Stimulated activated CD8-positive, alpha-beta memory T cell treated with anti-CD3 and anti-CD28 coated beads, Interleukin-15, amount 100 ng/mL, for 4 hours (primary cell): ENCODE measurements at places on chromosomes 3 and 15.

- DNase-seq, result no peak
Measured at GRCh38 chr3:15782429-15782828, 15.3 kb downstream of the ANKRD28 start.

- no peak for DNase-seq
Measured at GRCh38 chr15:60421544-60421943, 23.8 kb upstream of the ANXA2 start.

- no peak for DNase-seq
Measured at GRCh38 chr3:15180042-15180611, 25.9 kb upstream of the CAPN7 start.

DNA sequence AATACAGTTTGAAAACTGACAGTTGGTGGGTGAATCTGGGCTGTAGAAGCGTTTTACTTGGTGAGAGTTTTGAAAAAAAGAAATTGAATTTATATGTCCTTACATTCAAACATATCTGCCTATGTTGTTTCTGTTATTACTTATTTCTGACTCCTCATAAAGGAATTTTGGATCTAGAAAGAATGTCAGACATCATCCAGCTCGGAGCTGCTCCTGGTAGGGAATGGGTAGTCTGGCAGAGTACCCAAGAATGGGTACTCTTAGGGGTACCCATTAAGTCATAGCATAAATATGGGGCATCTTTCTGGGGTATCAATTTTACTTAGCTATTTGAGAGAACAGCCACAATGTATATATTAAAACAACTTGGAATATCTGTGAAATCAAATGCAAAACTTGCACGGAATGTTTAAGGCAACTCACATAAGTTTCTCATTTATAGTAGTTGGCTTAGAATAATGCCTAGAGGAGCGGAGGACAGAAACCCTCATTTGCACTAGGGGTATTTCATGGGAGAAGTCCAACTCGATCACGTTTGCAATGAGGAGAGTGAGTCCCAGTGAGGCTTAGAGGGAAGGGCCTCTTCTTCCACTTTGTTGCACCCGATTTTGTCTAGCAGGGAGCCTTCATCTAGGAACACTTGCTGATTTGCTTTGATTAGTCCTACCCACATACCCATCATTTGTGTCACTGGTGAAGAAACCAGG lies 2.4 kb upstream of the LARP6 start:
- DNase-seq, result no peak

DNA sequence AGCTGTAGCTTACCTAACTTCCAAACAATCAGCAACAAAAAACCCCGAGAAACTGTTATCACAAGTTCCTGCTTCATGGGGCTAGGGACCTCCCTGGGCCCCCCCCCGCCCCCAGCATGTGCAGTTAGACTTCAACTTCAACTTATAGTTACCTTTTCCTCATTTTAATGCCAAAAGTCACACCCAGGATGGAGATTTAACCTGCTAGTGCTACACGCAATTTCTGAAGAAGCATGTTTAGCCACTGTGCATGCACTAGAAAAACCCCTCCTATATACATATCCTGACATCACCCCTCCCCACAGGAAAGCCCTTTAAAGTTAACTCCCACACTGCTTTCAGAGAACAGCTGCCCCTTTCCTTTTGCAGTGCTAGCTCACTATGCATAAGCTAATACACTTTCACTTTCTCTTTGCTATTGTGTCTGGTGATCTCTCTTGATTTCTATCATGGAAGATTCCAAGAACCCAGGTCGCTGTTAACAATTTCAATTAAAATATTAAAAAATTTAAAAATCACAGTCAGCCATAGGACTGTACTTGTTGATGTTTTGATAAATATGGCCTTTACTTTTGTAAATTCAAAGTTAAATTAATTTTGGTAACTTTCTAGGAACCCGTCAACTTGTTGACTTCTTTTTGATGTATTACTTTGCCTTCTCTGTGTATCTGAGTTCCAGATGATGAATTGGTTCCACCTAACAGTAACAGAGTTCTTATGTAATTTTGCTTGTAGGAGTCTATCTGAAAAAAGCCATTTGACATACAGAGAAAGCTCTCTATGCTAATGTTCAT lies 75.2 kb upstream of the ACAD9 start:
- DNase-seq, result peak; percentile 61

DNA sequence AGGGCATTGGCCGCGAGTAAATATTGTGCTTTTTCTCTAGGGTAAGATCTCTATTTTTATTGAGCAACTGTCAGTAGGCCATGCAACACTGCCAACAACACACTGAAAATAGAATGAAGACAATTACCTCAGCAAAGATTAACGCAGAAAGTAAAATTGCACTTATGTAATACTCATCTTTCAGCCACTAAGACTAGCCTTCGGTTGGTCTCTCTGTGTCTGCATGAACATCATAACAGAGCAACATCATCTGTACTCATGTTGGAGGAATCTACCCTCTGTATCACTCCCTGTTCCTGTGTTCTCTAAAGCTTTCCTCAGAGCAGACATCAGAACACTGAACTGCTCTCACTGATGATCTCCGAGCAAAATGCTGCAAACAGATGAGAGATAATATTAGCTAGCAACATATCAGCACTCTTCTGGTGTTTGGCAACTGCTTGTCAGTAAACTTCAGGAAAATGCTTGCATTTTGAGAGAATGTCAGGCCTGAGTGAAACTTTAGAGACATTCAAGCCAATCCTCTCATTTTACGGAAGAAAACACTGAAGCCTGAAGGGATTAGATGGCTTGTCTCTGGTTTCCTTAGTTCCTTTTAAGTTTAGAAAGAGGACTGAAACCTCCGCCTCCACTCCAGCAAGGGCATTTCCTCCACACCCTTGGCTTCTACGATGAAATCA lies 8.4 kb upstream of the LRRC3B start:
- DNase-seq, result no peak

DNA sequence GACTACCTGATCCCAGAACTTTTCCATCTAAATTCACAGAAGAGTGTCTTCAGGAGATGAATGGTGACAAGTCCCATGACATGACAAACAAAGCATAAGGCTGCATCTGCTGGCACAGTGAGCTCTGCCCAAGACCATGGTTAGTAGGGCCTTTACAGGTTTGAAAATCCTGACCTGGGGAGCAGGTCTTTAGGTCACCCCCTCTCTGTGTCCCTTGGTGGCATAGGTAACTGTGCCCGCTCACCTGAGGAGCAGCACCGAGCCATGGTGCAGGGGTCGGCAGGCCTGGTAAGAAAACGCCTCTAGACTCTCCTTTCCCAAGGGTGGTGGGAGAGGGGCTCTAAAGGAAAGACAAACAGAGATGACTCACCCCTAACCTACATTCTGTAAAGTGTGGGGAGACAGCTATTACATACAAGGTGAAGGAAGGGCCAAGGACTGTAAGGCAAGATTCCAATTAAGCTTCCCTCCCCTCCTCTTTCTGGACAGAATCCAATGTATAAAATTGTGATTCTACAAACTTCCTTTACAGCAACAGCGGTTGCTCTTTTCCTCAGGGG lies 74.0 kb downstream of the SATB1 start:
- no peak for DNase-seq

- DNase-seq, result no peak
Measured at GRCh38 chr15:28107111-28107903, 8.2 kb upstream of the OCA2 start.

- no peak for DNase-seq
Measured at GRCh38 chr3:138688871-138689299, 80.3 kb downstream of the FAIM start.

DNA sequence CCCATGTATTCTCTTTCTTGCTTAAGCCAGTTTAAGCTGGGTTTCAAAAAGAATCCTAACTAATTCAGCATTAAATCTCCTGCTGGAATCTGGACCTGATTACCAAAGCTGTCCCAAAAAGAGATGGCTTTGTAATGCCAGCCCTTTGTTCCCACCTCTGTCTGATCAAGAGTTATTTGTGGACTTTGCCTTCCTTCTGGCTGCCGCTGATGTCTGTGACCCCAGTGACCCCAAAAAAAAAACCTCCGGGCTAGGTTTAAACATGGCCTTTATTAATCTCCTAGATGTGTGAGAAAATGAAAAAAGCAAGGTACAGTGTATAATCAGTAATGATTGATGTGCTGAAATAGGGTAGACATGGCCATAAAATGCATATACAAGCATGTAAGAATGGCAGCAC lies 20.7 kb downstream of the CRYGS start:
- no peak for DNase-seq

DNA sequence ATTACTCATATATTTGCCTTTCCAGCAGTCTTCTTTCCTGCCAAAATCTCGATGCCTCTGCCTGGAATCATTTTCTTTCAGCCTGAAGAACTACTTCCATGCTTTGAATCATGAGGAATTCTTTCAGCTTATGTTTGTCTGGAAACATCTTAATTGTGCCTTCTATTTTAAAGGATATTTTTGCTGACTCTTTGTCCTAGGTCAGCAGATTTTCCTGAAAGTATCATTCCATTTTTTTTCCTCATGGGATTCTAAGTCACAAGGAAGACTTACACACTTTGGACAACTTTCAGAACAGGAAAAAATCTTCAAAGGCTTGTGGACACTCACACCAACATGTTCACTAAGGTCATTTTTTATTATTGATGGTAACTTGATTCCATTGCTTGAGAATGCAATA lies 10.1 kb downstream of the PRR23E start:
- no peak for DNase-seq

DNA sequence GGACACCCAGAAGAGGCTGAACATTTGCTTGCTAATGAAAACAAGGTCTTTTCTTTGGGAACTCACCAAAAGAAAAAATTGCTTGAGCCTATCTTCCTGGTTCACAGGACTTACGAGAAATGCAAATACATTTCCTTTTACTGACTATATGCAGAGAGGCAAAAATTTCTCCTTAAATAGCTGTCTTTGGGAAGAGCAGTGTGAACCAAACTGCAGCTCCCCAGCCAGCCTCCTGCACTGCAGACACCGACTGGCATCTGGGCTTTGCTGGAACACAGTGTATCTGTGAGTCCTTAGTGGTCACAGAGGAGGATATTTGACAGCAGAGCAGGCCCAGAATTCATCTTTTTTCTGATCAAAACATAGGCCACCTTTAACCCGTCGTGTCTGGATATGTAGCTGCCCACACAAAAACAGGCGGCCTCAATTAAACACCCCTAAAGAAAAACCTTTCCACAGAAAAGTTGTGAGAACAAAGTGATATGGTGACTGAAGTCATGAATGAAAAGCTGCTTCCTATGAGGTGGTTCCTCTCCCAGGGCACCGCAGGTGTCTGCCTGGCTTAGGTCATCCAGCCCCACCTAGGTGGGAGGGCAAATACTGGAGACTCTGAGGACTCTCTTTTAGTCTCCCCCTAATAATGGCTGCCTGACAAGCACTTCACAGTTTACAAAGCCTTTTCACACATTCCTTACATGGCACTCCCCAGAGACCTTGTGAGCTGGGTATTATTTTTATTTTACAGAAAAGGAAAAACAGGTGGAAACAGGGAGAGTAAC lies 46.1 kb upstream of the TMEM158 start:
- no peak for DNase-seq

DNA sequence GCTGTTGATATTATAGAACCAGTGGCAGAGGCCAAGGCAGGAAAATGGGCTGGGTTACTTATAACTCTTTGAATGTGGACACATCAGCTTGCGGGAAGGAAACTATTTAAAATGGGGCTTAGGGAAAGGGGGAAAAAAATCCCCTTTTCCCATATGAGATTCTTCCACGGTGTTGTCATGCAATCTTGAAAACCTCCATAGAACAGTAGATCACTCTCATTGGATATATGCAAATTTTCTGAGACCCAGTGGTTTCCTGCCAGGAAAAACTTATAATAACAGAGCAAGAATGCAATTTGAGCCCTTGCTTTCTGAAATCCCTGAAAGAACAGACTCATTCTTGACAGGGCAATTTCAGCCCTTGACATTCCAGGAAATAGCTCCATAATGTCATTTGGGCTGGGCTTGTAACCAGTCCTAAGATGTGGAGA lies 31.1 kb downstream of the TMEM212 start:
- DNase-seq, result no peak

DNA sequence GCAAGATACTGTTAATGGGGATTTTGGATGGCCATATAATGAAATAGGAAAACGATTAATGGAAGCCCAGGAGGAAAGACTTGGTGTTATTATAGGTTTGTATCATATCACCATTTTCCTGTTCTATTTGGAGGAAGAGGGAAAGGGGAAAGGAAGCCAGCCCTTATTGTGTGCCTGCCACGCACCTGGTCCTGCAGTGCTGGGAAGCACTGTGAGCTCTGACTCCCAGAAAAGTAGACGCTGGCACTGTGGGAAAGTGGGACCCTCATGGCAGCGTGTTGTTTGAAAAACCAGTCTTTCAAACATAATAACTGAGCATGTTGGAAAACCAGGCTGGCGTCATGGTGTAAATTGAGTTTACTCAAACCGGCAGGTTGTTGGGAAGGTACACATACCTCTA lies 22.0 kb downstream of the CGNL1 start:
- DNase-seq, result no peak

GRCh38 chr15:58369261-58369701 lies 62.5 kb upstream of the LIPC start:
- no peak for DNase-seq

DNA sequence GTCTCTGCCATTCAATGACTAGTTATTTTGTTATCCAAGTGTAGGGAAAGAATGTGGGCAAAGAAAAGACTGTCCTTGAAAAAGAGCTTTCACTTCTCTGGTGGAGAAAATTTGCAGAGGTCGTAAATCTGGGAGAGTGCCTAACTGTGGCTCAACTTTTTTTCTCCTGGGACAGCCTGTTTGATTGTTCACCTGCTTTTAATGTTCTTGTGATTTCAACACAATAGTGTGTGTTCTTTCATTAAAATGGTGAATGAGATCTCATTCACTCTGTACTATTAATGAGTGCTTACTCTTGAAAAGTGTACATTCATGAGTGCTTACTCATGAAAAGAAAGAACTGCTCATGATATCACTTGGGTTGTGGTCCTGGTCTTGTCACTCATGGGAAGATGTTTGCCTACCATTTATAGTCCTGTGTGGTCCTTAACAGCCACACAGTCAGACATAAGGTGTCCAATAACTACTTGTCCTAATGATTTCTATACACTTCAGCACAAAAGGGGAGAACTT lies 567.3 kb downstream of the GRM7 start:
- no peak for DNase-seq

- DNase-seq, result no peak
Measured at GRCh38 chr3:50224639-50225038, 11.4 kb upstream of the GNAI2 start.

DNA sequence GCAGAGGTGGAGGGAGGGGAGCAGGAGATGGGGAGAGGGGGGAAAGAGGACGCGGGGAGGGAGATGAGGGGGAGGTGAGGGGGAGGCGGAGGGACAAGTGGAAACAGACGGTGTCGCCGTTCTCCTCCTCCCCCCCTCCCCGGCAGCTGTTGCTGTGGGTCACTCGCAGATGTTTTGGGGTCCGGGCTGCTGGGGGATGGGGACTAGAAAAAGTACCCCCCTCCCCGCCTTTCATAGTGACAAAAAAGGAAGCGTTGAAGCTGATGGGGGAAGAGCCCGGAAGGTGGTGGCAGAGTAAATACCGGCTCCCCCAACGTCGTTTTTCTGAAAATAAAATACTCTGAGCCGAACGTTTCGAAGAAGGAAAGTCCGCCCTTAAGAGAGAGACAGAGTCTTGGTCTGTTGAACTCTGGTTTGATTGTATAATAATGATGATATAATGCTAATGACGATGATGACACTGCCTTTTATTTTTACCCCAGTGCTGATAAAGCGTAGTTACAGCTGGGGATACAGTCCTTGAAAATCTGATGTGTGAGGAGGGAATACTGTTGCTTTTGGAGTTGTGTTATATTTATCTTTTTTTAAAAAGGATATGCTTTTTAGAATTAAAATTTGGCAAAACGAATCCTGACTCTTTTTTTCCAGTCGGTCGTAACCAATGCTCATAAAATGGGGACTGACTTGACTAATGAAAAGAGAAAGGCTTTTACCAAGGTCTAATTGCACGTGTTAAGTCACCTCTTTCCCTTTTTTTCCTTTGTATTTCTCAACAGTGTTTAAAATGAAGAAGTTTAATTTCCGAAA lies 993 bp downstream of the STXBP5L start:
- no peak for DNase-seq

GRCh38 chr3:154085071-154085470 lies 36.1 kb upstream of the ARHGEF26 start:
- DNase-seq, result no peak
